Activated B cell treated with CpG ODN at 0.5 μM for 24 hours (primary cell): ENCODE measurements at places on chromosomes 1 and 21. TPM values are rescaled to one million over a fixed set of nuclear protein-coding genes. Genes with fewer than 3 reads are reported as not detected.

DNA sequence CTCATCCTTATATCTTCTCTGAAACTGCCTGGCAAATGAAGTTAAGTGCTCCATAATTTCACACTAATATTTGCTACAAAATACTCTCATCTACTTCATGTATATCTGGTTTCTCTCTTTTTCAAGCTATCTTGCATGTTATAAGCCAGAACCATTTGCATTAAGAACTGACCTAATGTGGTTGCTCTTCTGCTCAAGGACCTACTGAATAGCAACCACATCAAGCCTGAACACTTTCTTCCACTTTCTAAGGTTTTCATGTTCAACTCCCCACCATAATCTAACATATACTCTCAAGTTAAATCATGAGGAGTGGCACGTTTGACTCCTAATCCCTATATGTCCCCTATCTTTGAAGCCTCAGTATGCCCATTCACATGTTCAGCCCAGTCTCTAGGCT, 27.2 kb downstream of the RGS1 start:
- DNase-seq, result no peak

- no peak for DNase-seq
These were observed 5.9 kb downstream of the LRIF1 start for GRCh38 chr1:110957798-110958197.

The VANGL2 gene
- total RNA-seq, result 4.1 and 5.5 TPM in 2 replicates

DNA sequence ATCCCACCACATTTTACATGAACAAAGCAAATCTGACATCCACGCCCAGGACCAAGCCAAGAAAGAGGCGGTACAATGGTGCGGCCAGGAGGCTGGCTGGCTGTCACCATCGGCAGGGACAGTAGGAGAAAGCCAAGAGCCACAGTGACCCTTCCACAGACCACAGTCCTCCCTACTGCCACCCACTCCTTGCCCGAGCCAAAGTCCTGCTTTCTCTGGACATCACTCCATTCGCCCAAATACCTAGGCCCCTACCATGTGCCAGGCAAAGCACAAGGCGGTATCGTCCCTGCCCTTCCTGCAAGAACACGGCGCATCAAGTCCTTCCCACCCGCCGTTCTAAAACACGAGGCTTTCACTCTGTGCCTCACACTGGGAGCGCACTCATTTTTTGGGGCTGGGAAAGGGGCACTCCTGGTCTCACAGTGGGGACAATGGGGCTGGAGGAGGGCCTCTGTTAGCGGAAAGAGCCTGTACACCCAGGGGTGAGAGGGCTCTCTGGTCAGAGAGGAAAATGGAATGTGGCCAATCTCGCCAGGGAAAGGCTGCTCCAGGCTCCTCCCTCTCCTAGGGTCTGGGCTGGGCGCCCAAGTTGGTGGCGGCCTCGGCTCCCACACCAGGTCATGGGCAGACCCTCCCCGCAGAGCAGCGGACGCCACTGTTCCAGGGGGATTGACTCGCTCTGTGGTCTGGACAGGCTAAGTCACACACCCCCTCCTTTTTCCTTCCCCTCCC, 26.5 kb downstream of the SSBP3 start:
- DNase-seq, result no peak

The KDF1 gene
- 0.59 and 0.75 TPM in 2 replicates for total RNA-seq
